ENCODE measurements at places on chromosomes 3 and 15.
A peak's percentile ranks its signal among the peaks of the same experiment; 100 is the strongest.

- DNase-seq = peak; percentile 24
Measured at GRCh38 chr3:141402476-141403171, 34.3 kb downstream of the ZBTB38 start.

DNA sequence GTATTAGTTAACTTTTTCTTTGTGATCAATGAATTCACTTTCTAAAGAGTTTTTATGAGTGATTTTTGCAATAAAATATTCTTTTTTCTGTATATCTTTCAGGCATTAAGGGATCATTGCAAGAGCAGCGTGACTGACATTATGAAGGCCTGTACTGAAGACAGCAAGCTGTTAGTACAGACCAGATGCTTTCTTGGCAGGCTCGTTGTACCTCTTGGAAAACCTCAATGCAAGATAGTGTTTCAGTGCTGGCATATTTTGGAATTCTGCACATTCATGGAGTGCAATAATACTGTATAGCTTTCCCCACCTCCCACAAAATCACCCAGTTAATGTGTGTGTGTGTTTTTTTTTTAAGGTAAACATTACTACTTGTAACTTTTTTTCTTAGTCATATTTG lies 24.4 kb downstream of the SELENOT start:
- no peak for DNase-seq

GRCh38 chr15:82045179-82045891 lies 483 bp downstream of the MEX3B start:
- no peak for DNase-seq

DNA sequence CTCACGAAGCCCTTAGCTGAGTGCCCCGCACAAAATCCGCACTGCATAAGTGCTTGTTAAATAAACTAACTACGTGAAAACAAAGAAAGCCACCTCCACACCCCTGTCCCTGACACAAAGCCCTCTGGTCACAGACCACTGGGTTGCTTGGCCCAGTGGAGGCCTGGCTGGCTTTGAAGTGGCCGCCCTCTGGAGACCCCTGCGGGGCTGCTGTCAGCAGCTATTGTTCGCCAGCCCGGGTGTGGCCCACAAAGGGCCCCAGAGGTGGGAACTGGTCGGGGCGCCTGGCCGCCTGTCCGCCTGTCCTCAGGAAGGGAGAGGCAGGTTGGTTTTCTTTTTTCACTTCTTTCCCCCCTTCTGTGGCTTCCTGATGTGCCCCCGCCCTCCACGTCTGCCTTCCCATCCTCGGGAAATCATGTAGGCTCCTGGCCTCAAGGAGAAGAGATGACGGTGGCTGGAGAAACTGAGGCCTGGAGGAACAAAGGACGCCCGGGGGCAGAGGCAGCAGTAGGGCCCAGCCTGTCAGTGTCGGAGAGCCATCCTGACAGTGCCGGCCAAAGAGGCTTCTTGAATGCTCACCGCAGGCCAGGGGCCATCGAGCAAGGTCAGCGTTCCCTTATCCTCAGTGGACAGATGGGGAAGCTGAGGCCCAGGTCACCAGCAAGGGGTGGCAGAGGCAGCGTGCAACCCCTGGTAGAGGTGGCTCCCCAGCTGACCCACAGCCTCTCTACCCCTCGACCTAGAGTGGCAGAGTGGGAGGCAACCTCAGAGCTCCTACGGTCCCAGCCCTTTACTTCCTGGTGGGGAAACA lies 61.1 kb downstream of the SLC6A6 start:
- DNase-seq = no peak

GRCh38 chr3:27559835-27560234 lies 75.7 kb upstream of the SLC4A7 start:
- no peak for DNase-seq

DNA sequence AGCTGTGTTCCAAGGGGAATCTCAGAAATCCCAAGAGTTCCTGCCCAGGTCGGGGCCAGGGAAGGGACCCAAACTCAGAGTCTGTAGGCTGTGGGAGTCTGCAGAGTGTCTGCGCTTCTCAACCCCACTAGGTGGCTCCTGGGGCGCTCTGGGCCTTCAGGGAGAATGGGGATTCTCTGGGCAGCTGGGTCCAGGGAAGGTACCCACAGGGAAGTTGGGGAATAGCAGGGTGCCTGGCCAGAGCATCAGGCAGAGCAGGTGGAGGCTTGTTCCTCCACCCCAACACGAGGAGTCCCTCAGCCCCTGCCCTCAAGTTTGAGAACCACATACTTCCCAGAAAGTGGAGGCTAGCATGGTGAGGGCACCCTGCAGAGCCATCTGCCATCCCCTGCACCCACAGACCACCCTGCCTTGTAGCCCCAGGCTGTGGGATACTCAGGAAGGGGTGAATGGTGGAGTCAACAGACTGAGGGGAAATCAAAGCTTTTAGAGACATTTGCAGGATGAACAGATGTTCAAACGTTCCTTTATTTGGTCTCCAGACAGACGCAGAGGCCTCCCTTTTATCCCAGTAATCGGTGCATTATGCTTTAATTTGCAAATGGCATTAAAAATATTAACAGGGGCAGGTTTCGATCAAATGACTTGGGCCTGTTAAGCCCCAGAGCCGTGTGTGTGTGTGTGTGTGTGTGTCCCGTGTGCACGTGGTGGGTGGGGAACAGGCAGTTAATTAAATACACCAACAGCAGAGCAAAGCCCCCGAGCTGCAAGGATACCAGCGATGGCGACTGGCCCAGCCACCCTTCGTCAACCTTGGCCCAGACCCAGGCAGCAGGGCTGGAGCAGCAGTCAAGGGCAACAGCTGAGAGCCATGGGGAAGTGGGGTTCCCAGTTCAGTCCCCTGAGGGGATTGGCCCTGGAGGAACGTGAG lies 57.7 kb downstream of the DNAJB8 start:
- no peak for DNase-seq

DNA sequence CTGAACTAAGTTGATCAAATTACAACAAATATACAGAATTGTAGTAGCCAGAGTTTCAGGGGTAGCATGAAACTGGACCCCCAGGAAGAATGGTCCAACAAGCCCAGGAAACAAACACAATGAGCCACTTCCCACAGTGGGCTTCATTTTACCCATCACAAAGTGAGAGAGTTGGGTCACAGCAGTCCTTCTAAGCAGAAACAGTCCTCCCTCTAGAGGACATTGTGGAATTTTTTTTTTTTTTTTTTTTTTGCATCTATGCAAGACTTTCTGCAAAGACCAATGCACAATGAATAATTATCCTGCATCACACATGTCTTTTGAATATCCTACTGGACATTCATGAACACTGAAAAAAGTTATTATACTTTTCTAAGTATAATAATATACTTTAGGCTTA lies 73.8 kb upstream of the ATP13A5 start:
- no peak for DNase-seq

DNA sequence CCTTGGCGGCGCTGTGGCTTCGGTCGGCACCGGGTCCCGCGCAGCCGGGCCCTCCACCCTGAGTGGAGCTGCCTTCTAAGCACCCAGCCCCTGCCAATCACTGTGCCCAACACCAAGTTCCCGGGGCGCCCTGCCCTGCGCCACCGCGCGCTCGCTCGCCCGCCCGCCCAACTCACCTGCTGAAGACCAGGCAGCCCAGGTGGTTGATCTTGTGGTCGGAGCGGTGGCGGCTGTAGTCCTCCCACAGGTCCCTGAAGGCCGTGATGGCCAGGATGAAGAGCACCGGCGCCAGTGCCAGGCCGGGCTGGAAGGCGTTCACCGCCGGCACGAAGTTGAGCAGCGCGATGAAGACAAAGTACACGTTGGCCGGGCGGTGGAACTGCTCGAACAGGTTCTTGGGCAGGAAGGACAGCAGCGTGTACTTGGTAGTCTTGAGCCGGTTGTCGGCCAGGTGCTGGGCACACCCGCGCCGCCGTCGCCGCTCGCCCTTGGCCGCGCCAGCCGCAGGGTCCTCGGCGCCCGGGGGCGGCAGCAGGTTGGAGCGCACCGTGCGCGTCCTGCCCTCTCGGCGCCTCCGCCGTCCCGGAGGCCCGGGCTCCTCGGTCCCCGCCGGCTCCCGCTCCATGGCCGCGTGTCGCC lies 536 bp downstream of the ATP10A start:
- DNase-seq = no peak

GRCh38 chr3:54356261-54357045 lies 234.1 kb downstream of the CACNA2D3 start:
- DNase-seq = no peak

GRCh38 chr3:5347486-5347885 lies 160.0 kb downstream of the EDEM1 start:
- no peak for DNase-seq

DNA sequence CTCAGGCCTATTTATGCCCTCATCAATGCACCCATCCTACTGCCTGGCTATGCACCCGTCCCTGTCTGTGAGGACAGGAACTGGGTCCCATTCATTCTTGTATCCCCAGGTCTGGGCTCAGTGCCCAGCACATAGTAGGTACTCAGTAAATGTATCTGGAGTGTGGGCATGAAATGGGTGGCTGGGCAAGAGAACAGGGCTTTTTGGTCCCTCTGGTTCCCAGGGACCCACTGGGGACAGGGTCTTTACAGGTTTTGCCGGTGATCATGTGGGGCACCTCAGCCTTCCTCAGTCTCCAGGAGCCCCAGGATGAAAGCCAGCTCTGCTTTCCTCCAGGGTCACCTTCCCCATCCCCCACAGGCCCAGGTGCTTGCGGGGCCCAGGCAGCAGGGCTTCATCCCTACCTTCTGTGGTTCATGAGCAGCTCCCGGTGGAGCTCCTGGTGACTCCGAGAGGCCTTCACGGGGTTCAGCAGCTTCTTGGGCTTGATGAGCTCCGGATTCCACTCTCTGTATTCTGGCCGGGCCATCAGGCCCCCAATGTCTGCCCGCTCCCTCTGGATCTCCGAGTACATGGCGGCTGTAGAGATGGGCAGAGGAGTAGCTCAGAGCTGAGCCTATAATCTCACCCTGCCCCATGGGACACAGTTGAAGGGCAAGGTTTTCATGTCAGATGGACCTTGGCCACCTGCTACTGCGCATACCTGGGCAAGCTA lies 7.7 kb downstream of the FAM107A start:
- DNase-seq = no peak

DNA sequence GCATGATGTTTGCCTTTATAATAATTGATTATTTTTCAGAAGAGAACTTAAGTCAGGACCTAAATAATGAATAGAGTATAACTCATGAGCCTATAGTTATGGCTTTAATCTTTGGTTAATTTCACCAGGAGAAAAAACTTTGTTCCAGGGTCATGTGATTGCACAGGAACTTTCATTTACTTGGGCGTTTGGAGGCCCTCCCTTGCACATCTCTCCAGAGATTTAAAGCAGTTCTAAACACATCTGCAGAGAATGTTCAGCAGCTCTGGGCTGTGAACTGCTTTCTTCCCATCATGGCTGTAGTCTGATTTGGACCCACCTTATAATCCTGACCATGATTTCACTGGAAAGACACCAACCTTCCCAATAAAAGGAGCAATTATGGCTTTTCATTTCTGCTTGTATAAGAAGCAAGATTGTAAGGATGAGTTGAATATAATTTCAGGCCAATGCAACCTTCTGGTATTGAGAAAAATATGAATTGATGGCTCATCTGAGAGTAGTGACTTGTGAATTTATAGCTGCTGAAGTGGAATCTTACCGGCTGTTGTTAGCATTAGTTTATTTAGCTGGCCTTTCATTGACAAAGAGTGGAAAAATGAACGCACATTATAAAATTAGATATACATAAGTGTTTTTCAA lies 80.9 kb upstream of the PRTG start:
- DNase-seq = no peak

DNA sequence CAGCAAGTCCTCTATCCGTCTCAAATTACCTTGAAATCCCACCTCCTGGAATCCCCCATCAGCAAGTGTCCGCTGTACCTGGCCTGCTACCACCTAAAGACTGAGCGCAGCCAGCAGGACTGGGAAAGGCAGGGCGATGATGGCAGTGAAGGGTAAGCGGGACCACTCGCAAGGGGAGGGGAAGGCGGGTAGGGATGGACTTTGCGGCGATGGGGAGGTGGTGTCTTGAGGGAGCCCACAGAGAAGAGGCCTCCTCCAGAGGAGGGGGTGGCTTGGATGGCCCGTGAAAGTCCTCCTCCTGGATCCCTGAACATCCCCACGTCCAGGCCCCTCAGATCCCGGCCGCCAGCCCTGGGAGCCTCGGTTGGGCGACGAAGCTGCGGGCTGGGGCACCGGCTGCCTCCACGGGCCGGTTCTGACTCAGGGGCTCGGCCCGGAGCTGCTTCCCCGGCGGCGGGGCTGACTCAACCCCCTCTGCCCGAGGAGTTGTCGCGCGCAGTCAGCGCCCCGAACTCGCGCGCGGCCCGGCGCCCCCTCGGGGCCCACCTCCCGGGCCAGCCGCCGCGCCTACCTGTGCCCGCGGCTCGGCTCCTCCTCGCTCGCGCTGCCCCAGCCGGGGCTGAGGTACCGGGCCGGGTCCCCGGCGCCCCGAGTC lies 512 bp downstream of the LARP6 start:
- no peak for DNase-seq

GRCh38 chr15:56468401-56468800 lies 3.5 kb upstream of the MNS1 start:
- DNase-seq = no peak

- no peak for DNase-seq
Measured at GRCh38 chr3:192843723-192844485, 73.8 kb downstream of the MB21D2 start.

- no peak for DNase-seq
Measured at GRCh38 chr15:70516408-70517193, 246.8 kb downstream of the UACA start.

DNA sequence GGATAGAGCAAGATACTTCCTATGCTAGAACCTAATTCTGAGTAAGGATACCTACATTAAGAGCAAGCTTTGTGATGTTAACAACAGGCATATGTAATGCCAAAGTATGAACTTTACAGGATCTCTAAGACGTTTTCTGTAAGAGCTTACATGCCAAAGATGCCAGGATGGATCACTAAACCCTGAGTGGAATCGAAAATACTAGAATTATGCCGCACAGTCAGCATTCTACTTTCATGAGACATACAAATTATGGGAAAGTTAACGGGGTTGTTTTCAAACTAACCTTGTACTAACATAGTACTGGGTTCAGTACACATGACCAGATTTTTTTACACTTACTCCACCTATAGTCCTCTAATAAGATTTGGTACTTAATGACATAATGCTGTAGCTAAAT lies 55.1 kb downstream of the AAGAB start:
- no peak for DNase-seq

DNA sequence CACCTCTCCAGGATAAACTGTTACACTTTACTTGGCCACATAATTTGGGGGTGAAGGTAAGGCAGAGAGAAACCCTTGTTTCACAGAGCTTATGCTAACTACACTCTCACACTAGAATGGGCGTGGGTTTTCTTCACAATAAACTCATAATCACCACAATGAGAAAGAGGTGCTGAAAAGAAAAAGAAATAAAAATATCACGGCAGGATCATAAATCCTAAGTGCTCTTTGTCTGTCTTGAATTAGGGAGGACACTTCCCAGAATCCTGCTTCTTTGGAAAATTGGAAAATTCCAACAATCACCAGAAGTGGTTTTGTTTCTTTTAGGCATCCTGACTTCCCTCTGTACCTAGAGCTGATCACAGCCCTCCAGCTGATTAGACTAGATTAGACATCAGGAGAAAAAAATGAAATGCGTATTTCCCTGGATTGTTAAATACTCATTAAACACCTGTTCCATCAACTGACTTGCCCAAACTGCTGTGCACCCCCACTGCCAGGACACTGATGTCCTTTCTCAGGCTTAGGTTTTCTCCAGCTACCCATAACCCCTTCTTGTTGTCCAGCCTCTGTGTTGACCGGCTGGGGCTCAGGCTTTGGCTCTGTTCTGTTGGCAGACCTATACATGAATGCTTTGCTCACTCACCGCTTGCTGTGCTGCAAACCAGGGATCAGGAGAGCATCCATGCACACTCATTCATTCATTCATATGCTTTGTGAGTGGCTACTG lies 41.6 kb upstream of the ACKR4 start:
- DNase-seq = no peak

- DNase-seq = no peak
Measured at GRCh38 chr15:59366333-59367021, 6.2 kb downstream of the MYO1E start.

Data from activated T-cell treated with anti-CD3 and anti-CD28 coated beads for 1 hour (primary cell).